Inflammatory macrophage (primary cell): ENCODE measurements at places on chromosomes 16 and 17.

DNA sequence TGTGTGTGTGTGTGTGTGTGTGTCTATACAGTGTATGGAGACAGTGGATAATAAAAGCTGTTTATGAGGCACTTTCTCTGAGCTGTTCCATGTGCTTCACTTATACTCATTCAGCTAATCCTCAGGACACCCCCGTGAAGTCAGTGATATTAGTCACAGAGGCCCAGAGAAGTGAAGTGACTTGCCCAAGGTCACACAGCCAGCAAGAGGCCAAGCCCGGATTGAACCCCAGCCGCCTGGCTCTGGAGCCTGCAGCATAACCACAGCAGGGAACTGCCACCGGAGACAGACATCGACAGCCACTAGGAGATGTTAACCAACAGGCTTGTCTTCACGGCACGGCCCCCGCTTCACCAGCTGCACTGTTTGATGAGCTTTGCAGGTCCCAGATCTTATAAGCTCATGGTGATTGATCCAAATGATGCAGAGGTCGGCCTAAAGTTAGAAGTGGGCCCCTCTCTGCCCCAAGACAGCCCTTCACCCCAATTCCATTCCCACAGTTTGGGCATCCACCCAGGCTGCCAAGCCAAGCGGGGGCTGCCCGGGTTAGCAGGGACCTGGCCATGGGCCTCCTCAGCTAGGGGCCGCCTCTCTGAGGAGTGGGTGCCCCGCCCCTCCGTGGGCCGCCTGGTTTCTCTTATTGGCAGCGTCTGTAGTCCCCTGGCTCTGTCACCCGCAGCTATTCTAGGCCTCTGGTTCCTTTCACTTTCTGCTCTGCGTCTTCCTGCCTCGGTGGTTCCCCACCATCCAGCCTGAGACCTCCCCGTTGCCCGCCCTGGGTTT, 30.9 kb downstream of the SOCS1 start:
- DNase-seq, result no peak

- no peak for DNase-seq
Measured at GRCh38 chr16:67979955-67980678, at the start of gene DPEP3. Gene DPEP3, minus strand, starts transcription at chr16:67980499. Its CDS starts 119 bp downstream, at chr16:67980380.

GRCh38 chr16:56421976-56422669, 3.2 kb downstream of the AMFR start:
- no peak for DNase-seq

GRCh38 chr16:728890-729744, 2.2 kb downstream of the HAGHL start:
- no peak for DNase-seq
